T47D (cell line): ENCODE measurements at places on chromosomes 11 and 22.

GRCh38 chr11:16879690-16880089 lies 134.5 kb downstream of the PLEKHA7 start:
- DNase-seq, result no peak

DNA sequence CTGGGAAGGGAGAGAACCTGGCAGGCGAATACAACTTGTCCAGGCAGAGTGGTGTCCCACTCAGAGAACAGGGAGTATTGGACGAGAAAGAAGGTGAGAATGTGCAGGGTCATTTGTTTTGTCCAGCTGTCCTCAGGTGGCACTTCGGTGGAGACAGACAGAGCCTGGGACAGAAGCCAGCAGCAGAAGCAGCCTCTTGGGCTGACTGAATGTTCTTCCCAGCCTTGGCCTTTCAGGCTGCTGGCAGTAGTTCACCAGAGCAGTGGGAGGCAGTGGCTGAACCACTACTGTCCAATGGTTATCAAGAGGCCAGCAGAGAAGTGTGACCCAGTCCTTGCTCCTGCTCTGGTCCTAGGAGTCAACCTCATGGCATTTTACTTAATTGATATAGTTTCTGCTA lies 331.1 kb upstream of the NARS2 start:
- DNase-seq, result no peak

- no peak for DNase-seq
These were observed 12.9 kb upstream of the CD3E start for GRCh38 chr11:118291477-118292135.

DNA sequence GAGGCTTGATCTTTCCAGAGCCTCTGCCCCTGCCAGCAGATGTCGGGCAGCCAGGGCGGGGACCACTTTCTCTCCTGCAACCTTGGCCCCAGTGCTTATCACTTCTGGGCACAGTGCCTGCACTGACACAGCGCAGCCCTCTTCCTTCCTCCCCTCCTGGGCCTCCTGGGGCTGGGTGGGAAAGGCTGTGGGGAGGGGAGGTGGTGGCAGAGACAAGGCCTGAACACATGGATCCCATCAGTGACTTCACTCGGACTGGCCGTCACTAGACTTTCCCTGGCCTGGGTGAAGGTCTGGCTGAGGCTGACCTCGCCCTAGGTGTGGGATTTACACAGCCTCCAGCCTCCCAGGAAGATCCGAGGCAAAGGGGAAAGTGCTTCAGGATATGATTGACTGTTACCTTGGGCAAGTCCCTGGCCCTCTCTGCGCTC lies 68.1 kb downstream of the LRRC32 start:
- DNase-seq, result no peak

GRCh38 chr11:102837646-102838045 lies 5.8 kb downstream of the MMP3 start:
- no peak for DNase-seq

DNA sequence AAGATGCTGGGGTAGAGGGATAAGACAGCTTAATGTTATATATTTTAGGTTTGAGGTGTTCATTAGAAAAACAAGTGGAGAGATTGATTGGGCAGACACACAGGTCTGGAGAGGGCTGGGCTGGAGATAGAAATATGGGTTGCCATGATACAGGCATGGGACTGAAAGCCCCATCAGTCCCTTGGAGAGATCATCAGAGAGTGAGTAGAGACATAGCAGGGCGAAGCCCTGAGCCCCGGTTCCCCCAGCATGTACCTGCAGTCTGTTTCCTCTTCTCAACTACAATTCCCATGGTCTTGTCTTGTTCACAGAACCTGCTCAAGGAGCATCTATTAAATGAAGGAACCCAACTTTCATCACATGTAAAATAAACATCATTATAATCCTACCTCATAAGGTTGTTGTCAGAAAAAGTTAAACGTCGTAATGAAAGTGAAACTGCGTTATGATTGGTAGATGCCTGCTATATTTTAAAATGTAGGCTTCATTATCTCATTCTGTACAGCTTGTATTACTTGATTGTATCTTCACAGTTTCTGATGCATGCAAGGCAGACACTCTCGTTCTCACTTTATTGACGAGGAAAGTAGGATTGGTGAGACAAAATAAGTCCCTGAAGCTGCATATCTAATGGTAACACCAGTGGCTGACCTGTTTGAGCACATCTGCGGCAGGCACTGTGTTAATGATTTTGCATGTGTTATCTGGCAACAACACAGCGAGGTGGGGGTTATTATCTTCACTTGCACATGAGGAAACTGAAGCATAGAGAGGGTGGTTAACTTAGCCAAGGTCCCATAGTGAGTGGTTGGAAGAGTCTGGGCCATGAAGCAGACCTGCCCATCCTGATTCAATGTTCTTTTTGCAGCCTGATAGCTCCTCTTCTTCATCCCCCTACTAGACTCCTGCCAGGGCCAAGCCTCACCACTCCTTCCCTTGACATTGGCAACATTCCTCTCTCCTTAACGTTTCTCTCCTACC lies 63.5 kb downstream of the ENDOD1 start:
- no peak for DNase-seq

DNA sequence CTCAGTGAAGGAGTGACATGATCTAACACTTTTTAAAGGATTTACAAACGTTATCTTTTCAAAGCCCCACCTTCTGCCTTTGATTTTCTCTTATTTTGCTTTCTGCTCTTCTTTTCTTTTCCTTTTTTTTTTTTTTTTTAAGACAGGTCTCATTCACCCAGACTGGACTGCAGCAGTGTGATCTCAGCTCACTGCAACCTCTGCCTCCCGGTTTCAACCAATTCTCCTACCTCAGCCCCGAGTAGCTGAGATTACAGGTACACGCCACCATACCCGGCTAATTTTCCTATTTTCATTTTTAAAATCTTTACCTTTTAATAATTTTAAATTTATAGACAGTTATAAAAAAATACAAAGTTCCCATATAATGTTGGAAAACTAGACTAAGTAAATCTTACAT lies 63.7 kb upstream of the RPS13 start:
- DNase-seq, result no peak

DNA sequence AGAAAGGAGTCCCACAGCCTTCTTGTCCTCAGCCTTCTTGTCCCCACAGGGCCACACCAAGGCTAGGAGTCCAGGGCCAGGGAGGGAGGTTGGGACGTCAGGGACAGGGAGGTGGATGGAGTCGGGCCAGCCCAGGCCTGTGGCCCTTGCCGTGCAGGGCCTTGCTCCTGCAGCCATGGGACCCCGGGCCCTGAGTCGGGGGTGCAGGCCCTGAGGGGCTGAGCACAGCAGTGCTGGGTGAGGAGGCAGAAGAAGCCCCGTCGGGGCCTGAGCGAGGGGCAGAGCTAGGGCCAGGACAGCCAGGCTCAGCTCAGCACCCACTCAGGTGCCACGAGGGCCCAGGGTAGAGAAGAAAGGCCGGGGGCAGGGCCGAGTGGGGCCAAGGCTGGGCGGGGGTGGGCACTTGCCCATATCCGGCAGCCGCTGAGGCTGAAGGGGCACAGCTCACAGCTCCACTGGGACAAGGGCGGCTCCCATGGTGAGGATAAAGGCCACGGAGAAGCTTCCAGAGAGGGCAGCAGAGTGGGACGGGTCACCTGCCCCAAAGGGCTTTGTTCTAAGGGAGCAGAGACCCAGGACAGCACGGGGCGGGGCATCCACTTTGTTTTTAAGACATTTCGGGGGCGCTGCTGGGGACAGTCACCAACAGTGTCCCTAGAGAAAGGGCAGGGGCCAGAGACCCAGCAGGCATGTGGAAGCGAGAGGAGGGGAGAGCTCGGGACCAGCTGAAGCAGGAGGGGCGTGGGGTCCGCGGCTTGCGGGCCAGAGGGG lies 3.6 kb downstream of the MLC1 start:
- DNase-seq, result no peak

DNA sequence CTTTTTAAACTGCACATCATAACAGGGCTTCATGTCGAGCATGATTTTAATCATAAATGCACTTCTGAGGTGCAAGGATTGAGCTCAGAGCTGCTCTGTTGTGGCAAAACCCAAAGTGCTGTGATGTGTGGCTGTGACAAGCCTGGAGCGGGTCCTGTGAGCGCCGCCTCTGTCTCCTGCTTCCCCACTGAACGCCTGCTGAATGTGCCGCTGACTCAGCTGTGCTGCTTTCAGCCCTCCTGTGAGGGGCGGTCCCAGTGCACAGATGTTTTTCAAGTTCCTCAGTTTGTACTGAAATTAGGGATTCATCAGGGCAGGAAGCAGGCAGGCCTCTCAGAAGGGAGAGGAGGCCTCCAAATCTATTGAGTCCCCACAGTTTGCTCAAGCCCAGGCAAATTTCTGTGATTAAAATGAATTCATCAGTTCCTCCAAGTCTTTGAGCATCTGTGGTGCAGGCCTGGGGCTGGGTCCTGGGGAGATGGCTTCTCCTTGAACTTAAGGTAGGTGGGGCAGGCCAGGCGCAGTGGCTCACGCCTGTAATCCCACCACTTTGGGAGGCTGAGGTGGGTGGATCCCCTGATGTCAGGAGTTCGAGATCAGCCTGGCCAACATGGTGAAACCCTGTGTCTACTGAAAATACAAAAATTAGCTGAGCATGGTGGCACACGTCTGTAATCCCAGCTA lies 3.0 kb upstream of the GTSE1 start:
- DNase-seq, result no peak

DNA sequence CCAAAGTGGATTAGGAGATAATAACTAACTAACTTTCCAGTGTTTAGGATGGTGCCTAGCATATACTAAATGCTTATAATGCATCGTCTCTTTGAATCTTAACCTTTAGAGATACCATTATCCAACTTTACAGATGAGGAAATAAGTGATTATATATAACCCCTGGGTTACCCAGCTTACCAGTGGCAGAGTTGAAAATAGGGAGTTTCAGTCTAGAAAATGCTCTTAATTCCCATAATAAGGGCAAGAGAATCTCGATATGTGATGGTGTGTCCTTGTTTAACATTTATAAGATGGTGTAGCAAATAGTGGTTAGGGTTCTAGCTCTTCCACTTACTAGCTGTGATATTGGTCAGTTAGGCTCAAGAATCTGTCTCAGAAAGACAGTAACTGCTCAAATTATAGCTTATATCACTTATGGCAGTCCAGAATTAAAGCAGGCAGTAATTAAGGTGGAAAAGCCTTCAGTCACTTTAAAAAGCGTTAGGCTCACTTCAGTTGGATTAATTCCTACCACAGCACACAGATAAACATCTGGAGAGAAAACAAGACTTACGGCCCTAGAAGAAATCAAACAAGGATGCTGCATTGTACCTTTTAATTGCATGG lies 6.3 kb downstream of the XBP1 start:
- DNase-seq, result no peak

DNA sequence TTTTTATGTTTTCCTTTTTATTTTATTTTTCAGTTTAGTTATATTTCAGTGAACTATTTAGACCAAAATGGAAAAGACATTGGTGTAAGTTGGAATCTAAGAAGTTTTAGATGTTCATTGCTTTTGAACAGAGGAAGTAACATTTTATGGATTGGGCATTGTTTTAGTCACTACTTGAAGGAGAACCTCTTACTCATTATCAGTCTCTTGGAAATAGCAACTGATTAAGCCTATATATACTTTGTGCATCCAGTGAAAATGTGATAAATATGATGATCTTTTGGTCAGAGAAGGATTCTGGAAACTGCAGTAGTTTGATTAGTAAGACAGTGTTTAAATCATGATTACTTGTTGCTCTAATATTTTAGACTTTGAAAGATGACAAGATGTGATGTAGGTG lies 14.4 kb downstream of the ARHGEF12 start:
- no peak for DNase-seq

GRCh38 chr22:17842386-17842785 lies 68.1 kb upstream of the BID start:
- no peak for DNase-seq

- peak; percentile 46 for DNase-seq
These were observed 486 bp downstream of the CLMP start for GRCh38 chr11:123194337-123195187.

GRCh38 chr22:35959121-35959800 lies 69.4 kb downstream of the RBFOX2 start:
- no peak for DNase-seq

- DNase-seq, result no peak
These were observed 7.5 kb downstream of the SULT4A1 start for GRCh38 chr22:43854786-43855271.

DNA sequence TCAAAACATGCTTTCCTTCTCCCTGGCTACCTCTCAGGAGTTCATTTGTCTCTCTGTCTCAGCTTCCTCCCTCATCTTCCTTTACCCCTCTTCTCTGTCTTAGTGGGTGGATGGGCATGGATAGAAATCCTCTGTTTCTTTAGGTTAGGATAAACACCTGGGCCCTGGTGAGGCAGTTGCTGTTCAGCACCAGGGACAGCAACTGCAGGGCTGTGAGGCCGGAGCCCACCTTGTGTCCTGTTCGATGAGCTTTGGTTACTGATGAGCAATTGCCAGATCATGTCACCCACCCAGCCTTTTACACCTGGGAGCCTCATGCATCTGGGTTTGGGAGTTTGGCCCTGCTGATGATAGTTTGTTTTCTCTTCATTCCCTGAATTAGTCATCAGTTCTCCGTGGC lies 6.1 kb upstream of the CRYBB3 start:
- DNase-seq, result no peak

DNA sequence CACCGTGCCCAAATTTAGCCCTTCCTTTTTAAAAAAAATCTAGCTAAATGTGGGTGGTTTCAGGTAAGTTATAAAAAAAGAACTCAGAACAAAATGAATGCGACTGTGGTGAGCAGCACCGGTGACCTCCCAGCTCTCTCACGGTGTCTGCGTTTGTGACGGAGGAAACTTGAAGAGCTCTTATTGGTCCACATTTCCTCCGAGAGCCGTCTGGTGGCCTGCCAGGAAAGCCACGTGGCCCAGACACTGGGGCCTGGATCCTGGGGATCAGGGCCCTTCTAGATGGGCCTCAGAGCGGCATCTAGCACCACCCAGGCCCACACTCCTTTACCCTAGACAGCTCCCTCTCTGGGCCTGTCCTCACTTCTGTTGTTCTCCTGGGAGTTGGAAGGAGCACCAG lies 39.5 kb downstream of the B3GAT1 start:
- DNase-seq, result no peak

- no peak for DNase-seq
These were observed 22.0 kb upstream of the ZC3H12C start for GRCh38 chr11:110071197-110071596.

- DNase-seq, result no peak
These were observed 31.8 kb downstream of the CAPN1 start for GRCh38 chr11:65213322-65214211.

- no peak for DNase-seq
These were observed 19.3 kb downstream of the HSD17B12 start for GRCh38 chr11:43699870-43700269.

DNA sequence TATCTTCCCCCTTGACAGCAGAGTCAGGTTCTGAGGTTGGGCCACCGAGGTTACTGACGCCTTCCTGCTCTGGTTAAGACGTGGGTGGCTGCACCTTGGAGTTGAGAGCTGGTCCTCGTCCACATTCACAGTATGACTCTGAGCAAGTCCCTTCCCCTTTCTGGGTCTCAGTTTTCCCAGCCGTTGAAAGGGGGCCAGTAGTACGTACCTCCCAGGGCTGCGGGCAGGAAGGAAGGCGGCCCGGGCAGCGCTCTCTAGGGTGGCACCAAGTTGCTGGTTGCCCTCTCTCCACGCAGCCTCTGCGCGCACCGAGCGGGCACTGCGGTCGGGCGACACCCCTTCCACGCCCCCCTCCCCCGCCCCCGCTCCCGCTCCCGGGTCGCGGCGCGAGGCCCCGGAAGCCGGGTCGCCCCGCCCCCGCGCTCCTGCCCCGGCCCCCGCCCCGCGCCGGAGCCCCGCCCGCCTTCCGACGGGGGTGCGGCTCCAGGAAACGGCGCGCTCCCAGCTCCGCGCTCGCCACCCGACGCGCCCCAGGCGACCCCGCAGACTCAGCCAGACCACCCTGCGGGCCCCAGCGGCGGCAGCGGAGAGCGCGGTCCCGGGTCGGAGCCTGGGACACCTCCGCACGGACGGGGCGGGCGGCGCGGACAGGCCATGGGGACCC lies at the start of gene EHBP1L1:
Gene EHBP1L1, plus strand, starts transcription at position 486 of the 664 bp plus-strand sequence. CDS start 250 bp downstream, outside the sequence.
- DNase-seq, result peak; percentile 97

GRCh38 chr22:20209761-20210250 lies 58.3 kb downstream of the RTN4R start:
- no peak for DNase-seq
